ENCODE measurements at places on chromosomes 4 and X.

GRCh38 chr4:150234246-150234645, 156.0 kb downstream of the DCLK2 start:
- no peak for ATAC-seq

DNA sequence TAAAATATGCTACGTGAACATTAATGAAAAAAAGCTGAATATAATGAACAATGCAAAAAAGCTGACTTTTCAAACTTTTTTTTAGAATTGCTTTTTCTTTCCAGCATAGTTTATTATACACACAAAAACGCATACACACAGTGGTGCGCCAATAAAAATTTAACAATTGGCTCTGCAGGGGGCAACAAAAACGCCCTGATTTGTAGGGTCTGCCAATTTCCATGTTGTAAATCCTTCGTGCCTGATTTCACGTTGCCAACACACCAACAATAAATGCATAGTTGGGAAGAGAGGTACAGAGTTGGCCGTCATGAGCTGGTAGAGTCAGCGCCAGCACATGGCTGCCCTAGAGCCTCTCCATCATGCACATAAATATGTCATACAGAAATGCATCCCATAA, 333.1 kb downstream of the MAPK10 start:
- ATAC-seq, result no peak

DNA sequence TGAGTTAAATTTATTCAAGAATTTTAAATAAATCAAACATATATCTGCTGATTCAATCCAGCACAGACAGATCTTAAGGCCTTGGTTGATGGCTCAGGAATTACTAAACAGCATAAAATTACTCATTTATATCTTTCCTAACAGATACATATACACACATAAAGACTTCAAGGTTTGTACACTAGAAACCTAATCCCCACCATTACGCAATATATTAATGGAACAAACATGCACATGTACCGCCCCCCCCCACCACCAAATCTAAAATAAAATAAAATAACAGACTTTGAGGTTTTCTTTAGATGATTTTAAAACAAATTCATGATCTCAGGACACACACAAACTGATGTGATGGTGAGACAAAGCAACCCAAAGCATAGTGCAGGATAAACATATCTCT, 333.9 kb upstream of the DDX53 start:
- no peak for ATAC-seq

- peak; percentile 34 for ATAC-seq
These were observed 145.8 kb downstream of the AASDH start for GRCh38 chr4:56241500-56241899.

DNA sequence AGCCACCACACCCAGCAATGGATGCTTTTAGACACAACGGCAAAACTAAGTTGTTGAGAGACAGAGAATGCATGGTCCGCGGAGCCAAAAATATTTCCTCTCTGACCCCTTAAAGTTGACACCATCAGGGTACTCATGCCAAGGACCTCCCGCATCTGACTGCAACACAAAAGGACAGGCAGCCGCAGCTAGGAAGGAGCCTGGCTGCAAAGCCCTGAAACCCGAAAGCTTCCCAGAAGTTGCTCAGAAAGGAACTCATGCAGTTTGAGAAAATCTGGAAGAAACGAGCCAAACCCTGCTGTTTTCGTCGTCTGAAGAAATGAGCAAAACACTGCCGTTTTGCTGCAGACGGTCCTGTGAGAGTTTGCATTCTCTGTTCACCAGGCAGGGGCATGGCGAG, 16.5 kb downstream of the DHRSX start:
- ATAC-seq, result no peak

GRCh38 chrX:55713631-55714030, 3.9 kb upstream of the RRAGB start:
- ATAC-seq, result no peak

DNA sequence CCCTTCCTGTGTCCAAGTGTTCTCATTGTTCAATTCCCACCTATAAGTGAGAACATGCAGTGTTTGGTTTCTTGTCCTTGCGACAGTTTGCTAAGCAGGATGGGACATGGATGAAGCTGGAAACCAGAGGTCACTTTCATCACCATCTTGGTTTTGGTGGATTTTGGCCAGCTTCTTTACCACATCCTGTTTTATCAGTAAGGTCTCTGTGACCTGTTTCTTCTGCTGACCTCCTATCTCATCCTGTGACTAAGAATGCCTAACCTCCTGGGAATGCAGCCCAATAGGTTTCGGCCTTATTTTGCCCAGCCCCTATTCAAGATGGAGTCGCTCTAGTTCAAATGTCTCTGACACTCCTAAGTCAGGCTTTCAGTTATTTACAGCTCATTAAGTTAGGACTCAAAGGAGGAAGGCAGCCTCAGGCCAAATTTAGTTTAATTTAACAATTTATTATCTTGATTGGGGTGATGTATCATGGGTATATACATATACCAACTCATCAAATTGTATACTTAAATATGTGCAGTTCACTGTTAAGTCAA, 169.9 kb upstream of the NDP start:
- ATAC-seq, result no peak

- ATAC-seq, result no peak
These were observed 327.8 kb downstream of the ARHGAP10 start for GRCh38 chr4:148059617-148060180.

GRCh38 chrX:144809025-144809424, 438.3 kb upstream of the SPANXN1 start:
- ATAC-seq, result no peak

GRCh38 chr4:125315576-125316400, 1.0 kb downstream of the FAT4 start:
- ATAC-seq, result peak; percentile 44

DNA sequence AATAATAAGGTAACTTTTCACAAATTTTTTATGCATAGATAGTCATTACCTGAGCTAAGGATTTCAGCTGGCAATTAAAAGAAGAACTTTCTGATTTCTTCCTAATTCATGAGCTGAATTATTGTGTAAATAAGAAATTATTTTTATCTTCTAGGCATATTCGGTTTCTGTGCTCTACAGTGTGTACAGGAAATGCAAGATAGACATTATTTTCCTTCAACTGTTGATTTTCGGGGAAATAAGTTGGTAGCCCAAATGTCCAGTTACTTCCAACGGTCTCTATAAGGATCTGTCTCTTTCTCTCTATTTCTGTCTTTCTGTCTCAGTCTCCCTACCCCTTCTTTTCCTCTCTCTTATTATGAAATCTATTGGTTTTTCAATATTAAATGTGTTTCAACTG, 137.3 kb upstream of the CLNK start:
- ATAC-seq, result no peak

DNA sequence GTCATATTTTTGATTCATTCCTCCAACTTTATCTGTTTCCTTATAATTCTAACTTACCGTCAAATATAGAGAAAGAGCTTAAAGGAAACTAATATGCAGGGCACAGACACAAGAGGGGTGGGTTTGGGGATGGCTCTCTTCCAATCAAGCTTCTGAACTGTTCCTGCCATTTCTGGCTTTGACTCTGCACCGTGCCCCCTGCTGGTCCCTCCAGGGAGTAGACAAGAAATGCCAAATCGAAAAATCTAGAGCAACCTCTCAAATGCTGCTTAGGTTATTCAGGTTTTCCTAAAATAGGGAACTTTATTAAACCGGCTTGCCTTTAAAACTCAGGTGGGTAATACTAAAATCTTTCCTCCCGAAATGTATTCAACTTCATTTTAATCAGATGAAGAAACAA, 39.8 kb upstream of the VCX3A start:
- ATAC-seq, result no peak

DNA sequence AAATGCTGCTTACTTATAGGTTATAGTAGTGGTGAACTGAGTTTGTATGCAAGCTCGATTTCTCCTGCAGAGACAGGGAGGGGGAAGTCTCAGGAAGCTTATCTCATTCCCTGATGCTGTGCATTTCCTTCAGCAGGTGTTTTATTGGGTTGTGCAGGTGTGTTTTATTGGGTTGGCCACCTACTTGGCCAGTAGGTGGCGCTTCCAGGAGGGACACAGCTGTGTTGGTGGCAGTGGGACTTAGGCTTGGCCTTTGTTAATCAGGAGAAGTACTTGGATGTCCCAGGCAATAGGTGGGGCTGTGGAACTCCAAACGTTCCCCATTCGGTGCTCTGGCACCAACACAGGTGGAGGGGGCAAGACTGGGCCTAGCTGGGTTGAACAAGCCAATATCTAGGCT, 196.0 kb upstream of the DCAF8L1 start:
- no peak for ATAC-seq

DNA sequence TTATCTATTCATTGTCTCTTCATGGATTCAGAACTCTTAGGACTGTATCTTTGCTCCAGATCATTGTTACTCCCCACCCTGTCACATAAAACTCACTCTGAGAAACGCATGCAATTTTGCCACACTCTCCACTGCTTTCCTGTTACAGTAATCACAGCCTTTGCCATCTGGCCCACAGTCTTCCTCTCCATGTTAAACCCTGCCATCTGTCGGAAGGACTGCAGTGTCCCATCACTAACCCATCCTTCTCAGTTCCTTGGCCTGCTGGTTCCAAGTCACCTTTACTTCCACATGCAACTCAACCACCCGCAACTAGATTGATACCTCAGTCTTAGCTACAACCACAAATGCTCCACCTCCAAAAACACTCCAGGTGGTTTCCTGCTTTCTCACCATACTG, 308.7 kb upstream of the FAM241A start:
- ATAC-seq, result no peak

GRCh38 chrX:153539171-153539978, 21.9 kb downstream of the ATP2B3 start:
- peak; percentile 92 for ATAC-seq

DNA sequence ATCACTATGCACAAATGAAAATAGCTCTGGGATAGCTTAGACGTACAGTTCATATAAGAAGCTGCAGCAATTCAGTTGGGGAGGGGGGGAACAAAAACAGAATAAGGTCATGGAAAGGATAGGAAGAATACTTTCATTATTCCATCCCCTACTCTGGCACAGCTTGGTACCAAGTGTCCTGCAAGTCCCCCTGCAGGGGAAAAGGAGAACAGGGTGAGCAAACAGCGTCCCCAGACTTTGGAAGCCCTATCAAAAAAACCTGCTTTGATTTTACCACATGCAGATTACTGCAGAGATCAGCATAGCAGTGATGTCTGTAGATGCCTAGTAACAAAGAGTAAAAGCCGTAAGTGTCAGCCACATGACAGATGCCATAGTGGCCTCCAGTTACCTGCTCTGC, 209.4 kb upstream of the NEIL3 start:
- no peak for ATAC-seq

DNA sequence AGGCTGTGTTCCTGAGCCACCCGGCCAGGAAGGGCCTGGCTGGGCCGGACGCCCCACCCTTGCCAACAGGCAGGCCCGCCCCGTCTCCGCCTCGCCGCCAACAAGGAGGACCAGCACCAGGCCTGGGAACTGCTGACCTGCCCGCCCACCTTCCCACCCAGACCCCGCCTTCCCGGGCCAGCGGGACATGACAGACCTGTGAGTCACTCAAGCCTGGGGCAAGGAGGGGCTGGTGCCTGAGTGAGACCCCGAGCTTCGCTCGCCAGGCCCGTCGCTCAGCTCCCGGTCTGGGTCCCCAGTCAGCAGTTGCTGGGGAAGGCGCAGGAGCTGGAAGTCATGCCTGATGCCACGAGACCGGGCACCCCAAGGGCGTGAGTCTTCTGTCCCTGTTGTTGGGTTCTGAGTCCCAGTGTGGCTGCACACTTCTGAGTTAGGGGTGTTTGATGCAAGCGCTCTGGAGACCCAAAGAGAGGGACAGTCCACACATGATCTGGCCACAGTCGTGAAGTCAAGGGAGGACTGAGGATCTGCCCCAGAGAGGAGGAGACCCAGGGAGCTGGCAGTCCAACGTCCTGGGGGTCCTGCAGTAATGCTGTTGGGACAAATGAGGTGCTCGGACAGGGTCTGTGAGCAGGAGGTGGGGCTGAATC, at the start of gene DNASE1L1:
Gene DNASE1L1 (minus strand): TSS at position 33 of the 650 bp plus-strand sequence. CDS start 3,686 bp downstream, outside the sequence.
- ATAC-seq, result peak; percentile 88

GRCh38 chrX:124862301-124862700, 457.4 kb upstream of the TEX13C start:
- ATAC-seq, result no peak

GRCh38 chr4:94156826-94157225, 50.8 kb upstream of the SMARCAD1 start:
- no peak for ATAC-seq

DNA sequence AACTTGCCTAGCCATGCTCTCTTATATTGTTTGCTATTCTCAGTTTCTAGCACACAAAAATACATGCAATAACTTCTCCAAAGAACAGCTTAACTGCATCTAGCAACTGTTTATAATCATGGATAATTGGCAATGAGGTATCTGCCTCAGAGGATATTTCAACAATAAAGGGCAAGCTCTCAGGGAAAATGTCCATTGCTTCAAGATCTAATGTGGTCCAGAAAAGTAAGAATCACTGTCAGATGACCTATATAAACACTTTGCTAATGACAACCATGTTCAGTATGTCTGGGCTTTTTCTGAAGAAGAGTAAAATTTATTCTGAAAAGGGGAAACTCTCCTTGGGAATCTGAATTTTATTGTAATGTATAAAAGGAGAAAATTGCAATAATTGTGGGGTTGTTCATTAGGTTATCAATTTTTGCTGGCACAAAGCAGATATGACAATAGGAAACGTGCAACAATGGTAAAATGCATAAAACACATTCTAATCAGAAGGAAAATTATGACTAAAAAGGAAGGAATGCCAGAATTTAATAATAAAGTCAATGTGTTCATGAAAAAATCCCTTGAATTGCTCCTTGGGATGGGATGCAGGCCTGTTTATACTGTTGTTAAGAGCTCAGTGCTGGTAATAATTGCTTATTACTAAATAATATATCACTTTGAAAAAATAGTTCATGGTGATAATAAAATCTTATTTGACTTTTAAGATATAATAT, 90.3 kb downstream of the ANTXR2 start:
- peak; percentile 67 for ATAC-seq

DNA sequence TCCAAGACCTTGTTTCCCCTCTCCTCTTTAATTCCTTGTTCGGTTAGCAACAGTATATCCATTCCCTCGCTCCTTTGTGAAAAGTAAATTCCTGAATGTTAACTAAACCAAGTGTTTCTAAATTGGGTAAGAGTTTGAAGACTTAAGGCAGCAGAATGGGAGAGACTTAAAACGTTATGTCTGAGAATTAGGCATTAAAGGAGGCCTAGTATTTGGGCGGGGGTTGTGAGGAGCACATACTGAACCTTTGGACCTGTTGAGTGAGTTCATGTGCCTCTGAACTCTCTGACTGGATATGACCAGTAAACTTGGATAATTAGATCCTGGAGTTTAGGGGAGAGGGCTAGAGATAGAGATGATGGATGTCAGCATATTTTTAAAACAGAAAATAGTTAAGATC, 1.2 kb downstream of the MSMO1 start:
- no peak for ATAC-seq

DNA sequence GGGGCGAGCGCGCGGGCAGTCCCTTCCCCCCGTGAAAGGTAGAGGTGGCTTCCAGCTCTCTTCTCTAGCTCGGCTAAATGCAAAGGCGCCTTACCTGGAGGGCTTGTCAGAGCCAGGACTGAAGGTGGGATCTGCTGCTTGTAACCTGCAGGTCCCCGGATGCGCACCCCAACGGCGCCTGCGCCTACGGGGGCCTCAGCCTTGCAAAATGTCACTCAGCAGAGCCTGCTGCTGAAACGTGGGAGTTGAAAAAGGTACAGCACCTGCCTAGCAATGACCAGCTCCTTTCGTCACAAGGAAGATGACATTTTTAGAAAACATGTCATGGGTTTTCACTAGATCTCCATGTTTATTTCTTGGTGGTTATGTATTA, 583 bp downstream of the ABHD18 start:
- peak; percentile 42 for ATAC-seq

GRCh38 chrX:16931855-16932575, 14.4 kb upstream of the REPS2 start:
- peak; percentile 24 for ATAC-seq

GRCh38 chr4:6568148-6568547, 6.8 kb upstream of the MAN2B2 start:
- no peak for ATAC-seq

GRCh38 chr4:146165221-146165620, 10.3 kb upstream of the LSM6 start:
- ATAC-seq, result no peak

All from SK-N-SH treated with all-trans-retinoic acid at 6 μM for 48 hours (cell line).